Stimulated activated naive CD4-positive, alpha-beta T cell treated with Interleukin-2 at 50 U/mL for 16 hours (primary cell): ENCODE measurements at places on chromosomes 7 and 10.

DNA sequence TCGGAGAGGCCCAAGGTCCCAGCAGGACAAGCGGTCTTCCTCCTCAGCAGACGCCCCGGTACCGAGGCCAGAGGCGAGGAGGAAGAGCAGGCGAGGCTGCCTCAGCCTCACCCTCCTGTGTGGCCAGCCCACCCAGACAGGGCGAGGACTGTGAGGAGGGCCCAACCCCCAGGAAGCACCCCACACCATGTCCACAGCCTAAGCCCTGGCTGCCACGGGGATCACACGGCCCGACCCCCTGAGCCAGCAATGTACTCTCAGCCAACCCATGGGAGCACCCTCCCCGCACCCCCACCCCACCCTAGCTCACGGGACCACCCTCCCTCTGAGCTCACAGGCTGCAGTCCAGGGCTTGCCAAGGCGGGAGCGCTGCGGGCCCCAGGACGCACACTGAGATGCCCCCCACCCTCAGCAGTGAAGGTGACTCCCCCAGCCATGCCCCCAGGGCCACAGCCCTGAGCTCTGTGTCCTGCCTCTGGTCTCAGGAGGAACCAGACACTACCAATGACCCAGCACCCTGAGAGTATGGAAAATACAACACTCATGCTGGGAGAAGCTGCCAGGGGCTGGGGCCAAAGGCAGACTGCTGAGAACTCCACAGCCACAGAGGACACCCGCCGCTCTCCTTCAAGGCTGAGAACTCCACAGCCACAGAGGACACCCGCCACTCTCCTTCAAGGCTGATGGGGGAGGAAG is 93.6 kb downstream of the MAD1L1 start:
- no peak for DNase-seq

DNA sequence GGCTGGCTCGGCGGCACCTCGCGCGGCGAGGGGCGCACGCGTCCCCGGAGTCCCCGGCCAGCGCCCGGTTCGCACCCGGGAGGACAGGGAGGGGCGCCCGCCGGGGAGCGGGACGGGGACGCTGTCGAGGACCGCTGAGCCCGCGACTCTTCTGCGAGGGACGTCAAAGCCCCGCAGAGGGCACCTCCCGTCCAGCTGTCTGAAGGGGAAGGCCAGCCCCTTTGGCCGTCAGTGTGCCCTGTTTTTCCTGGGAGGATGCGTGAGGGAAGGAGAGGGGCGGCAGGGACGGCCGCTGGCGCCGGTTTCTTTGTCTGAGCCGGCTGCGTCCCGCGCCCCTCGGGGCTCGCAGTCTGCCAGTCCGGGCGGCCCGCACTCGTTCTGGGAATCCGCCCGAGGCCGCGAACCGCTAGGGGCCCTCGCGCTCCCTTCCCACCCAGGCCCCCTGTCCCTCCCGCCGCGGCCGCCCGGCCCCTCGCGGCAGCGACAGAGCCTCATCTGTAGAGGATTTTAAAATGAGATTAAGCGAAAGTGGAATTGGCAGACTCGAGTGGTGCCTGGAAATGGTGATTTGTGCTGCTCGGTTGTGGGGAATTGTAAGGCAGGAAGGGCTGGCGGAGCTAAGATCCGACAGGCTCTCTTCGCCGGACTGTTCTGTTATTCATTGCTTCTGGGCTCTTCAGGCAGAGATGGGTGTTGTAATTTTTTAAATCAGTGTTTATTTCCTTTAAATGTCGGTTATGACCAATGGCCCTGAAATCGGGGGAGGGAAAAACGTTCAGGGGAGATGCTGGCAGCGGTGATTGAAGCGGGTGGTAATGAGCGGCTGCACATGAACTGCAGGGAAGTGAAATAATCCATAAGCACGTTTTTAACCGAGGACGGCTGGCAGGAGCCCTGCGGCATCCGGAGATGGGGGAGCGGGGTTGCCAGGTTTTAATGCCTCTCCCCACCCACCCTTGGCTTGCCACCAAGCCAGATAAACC is 618 bp upstream of the RELN start:
- DNase-seq: no peak

GRCh38 chr10:71762324-71762723 is 11.0 kb downstream of the VSIR start:
- no peak for DNase-seq

DNA sequence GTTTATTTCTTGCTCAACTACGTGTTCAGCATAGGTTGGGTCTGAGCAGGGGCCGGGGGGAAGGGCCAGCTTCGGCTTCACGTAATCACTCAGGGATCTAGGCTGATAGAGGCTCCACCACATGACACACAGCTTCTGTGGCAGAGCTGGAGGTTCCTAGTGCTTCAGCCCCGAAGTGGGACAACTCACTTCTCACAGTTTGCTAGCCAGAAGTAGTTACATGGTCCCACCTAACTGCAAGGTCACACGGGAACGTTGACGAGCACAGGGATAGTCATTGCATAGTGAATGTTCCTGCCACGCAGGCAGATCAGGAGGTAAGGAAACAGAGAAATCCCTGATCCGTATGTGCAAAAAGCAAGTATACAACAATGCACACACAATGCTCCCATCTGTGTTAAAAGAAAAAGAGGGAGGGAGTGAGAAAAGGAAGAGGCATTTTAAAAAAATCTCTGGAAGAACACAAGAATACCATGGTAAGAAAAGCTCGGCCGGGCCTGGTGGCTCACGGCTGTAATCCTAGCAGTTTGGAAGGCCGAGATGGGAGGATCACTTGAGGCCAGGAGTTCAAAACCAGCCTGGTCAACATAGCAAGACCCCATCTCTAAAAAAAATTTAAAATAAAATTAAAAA is 16.9 kb downstream of the SMURF1 start:
- DNase-seq: no peak

DNA sequence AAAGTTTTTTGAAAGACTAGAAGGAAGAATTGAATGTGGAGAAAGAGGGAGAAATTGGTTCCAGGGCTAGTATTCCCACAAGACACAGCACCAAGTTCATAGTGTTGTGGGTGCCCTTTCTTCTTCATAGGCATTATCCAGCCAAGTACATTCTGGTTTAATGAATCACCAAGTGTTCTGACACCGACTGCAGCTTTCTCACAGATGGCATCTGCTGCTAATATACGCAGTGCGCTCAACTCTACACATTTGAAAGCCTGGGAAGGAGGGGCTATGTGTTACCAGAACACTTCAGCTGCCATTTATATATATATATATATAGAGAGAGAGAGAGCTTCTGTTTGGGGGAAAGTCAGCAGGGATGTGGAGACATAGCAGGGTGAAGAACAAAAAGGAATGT is 1168.4 kb downstream of the GATA3 start:
- DNase-seq: no peak

- DNase-seq: no peak
Measured at GRCh38 chr10:50469778-50470193, 154.0 kb downstream of the SGMS1 start.

- DNase-seq: no peak
Measured at GRCh38 chr7:41110186-41110585, 592.7 kb downstream of the INHBA start.

DNA sequence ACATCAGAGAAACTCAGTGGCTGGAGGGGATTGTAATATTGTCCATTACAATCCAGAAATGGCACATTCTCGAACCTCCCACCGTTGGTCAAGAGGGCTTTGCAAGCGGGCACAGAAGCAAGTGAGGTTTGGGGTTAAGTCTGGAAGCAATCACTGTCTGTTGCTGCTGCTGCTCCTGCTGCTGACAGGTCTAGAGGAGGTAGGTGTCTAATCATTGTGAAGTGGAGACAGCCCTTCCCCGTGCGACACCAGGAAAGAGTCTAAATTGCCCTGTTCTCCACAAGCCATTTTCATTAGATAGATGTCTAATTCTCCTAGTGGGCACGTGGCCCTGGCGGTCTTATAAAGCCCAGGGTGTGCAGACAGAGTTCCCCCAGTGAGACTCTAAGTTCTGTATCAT is 43.5 kb downstream of the NPS start:
- DNase-seq: no peak

DNA sequence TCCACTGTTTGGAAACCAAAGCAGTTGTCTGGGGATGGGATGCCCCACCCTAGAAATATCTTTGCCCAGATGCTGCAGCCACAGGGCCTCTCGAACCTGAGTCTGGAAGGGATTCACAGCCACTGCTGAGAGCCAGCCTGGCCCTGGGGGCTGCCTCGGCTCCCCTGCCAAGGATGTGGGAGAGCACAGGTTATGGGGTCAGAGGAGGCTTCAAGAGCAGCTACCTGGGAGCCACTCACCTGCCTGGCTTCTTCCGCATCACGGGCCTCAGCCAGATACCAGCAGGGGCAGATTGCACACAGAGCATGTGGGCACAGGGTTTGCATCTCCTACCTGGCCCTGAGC is 5.4 kb upstream of the PWWP2B start:
- DNase-seq: no peak

DNA sequence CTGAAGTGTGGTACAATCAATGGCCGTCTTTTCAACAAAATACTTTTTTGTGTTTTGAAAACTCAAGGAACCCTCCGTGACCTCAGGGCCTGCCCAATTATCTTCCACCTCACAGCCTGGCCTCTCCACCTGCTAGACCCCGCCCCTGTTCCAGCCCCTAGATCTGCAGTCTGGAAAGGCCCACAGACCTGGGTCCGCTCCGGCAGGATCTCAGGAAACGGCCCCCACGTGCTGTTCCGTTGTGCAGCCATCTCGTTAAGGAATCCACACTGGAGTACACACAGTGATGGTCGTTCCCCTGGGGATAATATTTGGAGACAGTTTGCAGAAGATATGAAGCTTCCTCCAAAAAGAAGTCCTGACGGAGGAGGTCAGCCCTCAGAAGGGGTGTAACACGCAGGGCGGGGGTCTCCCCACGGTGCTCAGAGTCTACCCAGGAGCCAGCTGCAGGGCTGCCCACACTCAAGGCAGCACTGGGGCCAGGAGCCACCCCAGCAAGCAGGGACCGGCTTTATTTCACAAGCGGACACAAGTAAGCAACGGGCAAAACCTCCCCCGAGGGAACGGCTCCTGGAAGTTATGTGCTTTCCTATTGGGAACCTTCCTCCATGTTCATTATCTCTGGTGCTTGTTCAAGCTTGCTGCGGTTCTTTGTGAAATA is 73.4 kb downstream of the TCERG1L start:
- DNase-seq: no peak

GRCh38 chr10:84567133-84567532 is 238.7 kb downstream of the CCSER2 start:
- no peak for DNase-seq

DNA sequence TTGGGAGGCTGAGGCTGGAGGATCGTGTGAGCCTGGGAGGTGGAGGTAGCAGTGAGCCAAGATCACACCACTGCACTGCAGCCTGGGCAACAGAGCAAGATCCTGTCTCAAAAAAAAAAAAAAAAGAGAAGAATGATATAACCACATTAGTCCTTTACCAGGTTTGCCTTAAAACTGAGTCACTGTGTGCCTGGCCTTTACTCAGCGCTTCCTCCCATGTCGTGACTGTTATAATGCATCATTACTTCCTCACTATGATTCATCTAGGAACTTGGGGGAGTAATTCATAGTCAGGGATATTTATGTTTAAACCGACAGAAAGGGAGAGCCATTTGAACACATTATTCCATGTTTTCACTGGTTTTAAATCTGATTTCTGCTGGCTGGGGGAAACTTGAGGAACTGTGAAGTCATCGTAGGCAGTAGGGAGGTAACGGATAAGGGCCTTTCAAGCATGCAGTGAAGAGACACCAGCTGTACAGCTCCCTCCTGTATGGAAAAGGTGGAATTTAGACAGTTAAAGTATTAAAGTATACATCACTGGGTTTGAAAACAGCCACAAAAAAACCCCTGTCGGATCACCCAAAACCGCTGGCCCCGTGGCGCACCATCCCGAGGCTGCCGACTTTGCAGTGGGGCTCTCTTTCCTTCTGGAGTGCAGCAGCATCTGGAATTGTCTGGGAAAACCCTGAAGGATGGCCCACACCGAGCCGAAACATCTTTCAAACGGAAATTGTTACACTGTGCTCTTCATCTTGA is 119.8 kb downstream of the NKX6-2 start:
- no peak for DNase-seq
